ENCODE measurements at places on chromosomes 1 and 21.

GRCh38 chr1:51274676-51275075 lies 38.6 kb downstream of the RNF11 start:
- DNase-seq = no peak

GRCh38 chr1:13697738-13698137 lies 2.2 kb upstream of the PRDM2 start:
- DNase-seq = no peak

- no peak for DNase-seq
Measured at GRCh38 chr1:235050911-235051360, 77.7 kb downstream of the TOMM20 start.

DNA sequence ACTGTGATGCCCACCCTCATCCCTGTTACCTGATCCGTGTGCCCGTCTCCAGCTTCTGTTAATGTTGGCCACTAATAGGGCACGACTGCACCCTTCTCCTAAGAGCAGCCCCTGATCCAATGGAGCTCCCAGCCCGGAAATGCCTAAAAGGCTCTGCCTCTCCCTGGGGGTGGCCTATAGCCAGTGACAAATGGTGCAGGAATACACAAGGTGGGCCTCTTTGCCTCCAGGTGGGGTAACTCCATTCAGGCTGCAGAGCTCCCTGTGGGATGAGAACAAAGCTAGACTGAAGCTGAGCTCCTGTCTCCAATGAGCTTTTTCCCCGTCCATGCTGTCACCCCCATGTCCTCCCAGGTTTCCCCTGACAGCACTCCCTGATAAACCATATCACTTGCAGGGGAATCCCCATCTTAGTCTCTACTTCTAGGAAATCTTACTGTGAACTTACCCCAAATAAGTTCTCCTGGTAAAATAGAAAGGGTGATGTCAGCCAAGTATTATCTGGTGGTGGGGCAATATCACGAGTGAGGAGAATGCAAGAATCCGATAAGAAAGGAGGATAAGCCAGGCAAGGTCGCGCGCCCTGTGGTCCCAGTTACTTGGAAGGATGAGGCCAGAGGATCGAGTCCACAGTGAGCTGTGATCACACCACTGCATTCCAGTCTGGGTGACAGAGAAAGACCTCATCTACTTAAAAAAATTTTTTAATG lies 18.6 kb downstream of the S100A7A start:
- DNase-seq = no peak

DNA sequence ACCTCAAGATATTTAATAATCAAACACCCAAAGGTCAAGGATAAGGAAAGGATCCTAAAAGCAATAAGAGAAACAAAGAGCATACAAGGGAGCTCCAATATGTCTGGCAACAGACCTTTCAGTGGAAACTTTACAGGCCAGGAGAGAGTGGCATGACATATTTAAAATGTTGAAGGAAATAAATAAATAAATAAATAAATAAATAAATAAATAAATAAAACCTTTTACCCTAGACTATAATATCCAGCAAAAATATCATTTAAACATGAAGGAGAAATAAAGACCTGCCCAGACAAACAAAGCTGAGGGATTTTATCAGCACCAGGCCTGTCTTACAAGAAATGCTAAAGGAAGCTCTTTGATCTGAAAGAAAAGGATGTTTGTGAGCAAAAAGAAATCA lies 367.8 kb upstream of the PBX1 start:
- no peak for DNase-seq

GRCh38 chr21:36415375-36415774 lies 30.2 kb downstream of the CHAF1B start:
- no peak for DNase-seq

DNA sequence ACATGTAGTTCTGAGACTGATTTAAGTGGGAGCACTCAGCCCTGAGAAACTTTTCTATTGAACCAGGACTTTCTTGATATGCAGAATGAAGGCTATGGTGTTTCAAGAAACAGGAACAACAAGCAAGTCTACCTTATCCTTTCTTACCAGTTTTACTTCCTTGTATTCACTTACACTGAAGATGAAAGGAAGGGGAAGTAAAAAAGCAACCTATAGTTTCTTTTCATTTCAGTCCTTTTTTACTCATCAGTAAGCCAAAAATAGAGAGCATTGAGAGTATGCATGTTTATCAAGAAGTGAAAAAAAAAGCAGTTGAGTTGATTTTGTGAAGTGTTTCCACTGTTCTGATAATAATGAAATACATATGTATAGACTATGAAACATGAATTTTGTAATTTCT lies 1010.3 kb downstream of the AMY1C start:
- no peak for DNase-seq

GRCh38 chr1:32877211-32878110 lies 6.7 kb upstream of the FNDC5 start:
- no peak for DNase-seq

- no peak for DNase-seq
Measured at GRCh38 chr1:64228167-64228957, 24.9 kb downstream of the UBE2U start.

GRCh38 chr1:5907966-5908365 lies 84.3 kb downstream of the NPHP4 start:
- DNase-seq = no peak

DNA sequence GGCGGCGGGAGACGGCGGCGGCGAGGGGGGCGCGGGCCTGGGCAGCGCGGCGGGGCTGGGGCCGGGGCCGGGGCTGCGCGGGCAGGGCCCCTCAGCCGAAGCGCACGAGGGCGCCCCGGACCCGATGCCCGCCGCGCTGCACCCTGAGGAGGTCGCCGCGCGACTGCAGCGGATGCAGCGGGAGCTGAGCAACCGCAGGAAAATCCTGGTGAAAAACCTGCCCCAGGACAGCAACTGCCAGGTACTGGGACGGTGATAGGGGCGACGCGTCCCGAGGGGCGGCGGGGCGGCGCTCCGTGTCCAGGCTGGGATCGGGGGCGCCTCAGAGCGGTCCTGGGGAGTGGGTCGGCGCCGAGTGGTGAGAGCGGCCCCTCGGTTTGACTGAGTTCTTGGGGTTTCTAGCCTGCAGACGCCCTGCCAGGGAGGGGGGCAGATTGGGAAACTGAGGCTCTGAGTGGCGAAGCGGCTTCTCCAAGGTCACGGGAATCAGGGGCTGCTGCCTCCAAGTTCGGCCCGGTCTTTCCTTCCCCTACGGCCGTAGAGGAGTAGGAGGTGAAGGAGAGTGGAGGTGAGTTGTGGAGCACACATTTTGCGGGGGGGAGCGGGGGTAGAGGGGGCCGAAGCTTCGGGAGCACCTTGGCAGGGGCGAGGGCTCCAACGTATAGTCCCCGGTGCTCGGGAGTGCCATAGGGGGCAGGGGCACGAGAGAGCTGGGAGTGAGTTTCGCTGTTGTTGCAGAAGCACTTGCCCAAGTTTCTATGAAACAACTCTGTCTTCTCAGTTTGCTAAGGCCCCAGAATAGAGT lies 508 bp downstream of the RAVER2 start:
- no peak for DNase-seq

DNA sequence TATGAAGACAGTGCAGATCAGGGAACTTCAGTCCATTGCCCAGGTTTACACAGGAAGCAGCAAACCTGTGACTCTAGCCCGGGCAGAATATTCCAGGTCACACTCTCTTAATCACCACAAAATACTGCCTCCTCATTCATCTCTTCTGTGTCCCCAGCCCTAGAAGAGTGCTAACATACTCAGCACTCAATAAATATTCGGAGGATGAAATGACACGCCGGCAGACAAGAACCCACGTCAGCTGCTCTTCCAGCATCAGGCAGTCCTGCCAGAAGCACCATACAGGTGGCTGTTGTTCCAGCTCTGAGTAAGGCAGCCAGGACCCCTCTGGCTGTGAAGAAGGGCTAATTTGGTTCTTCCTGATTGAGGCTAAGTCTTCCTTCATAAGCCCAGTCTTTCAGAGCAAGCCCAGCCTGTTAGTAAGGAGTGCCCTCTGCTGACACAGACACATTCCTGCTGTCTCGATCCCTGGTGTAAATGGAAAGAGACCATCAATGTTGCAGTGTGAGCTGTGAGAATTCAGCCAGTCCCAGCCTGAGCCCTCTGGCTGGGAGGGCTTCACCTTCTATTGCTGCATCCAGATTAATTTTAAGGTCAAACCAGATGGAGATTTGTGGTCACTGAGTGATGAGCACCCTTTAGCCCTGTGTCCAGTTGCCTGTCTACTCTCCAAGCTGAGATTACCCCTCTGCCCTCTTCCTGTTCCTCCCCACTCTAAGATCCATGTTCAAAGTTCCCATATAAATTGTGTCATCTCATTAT lies 45.0 kb upstream of the KIRREL1 start:
- no peak for DNase-seq

DNA sequence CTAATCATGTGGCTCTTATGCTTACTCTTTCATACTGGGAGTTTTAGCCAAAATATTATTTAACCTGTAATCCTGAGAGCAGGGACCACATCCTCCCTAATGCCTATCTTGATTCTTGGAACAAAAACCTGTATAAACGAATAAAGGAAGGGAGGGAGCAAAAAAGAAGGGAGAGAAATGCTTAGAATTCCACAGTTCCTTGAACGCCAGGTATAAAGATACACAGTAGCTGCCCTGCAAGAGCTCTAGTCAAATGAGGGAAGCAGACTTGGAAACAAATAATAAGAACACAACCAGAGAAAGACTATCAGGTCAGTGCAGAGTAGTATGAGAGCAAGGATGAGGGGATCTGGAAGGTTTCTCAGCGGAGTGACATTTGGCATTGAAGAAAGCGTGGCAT lies 116.3 kb downstream of the SLC30A10 start:
- DNase-seq = no peak

GRCh38 chr1:212255705-212256307 lies 29.4 kb upstream of the PPP2R5A start:
- DNase-seq = no peak

DNA sequence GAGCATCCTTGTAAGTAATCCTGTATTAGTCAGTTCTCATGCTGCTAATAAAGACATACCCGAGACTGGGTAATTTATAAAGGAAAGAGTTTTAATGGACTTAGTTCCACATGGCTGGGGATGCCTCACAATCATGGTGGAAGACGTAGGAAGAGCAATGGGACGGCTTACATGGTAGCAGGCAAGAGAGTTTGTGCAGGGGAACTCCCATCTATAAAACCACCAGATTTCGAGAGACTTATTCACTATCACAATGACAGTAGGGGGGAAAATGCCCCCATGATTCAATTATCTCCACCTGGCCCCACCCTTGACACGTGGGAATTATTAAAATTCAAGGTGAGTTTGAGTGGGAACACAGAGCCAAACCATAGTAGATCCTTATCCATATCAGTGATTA lies 124.7 kb downstream of the HIVEP3 start:
- no peak for DNase-seq

Data from activated effector memory CD4-positive, alpha-beta T cell treated with Interleukin-2 at 50 U/mL for 16 hours (primary cell).